Left cardiac atrium (tissue), 4 donors: ENCODE measurements at places on chromosomes 6 and 20. TPM values are rescaled to one million over a fixed set of nuclear protein-coding genes. Genes with fewer than 3 reads are reported as not detected.

DNA sequence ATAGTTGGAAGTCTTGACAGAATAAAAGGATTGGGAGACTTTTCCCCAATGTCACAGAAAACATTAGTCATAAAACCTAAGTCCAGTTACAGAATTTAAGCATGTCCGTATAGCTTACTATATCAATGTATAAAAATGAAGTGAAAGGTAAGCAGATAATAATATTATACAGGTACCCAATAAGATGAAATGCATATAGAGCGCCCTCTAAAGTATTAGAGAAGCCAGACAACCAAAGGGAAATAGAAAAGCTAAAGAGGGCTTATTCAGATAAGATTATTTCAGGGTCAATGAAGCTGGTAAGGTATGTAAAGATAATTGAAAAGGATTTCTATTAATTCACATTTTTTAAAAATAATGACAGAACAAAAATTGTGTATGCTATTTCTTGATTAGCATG, 947.7 kb upstream of the MAP3K7 start:
- no peak for DNase-seq

Gene RSPH3
- total RNA-seq = 9.1 TPM

DNA sequence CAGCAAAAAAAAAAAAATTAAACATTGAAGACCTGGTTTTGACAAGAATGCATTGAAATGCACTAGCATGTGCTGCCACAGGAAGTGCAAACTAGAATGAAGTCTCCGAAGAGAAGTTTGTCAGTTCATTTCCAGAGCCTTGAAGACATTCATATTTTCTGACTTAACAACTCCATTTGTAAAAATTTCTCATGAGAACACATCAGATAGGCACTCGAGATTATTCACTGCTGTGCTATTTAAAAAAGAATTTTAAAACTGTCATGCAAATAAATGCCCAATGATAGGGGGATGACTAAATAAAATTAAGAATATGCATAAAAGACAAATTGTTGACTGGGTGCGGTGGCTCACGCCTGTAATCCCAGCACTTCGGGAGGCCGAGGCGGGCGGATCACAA, 394.6 kb upstream of the JARID2 start:
- DNase-seq = no peak

DNA sequence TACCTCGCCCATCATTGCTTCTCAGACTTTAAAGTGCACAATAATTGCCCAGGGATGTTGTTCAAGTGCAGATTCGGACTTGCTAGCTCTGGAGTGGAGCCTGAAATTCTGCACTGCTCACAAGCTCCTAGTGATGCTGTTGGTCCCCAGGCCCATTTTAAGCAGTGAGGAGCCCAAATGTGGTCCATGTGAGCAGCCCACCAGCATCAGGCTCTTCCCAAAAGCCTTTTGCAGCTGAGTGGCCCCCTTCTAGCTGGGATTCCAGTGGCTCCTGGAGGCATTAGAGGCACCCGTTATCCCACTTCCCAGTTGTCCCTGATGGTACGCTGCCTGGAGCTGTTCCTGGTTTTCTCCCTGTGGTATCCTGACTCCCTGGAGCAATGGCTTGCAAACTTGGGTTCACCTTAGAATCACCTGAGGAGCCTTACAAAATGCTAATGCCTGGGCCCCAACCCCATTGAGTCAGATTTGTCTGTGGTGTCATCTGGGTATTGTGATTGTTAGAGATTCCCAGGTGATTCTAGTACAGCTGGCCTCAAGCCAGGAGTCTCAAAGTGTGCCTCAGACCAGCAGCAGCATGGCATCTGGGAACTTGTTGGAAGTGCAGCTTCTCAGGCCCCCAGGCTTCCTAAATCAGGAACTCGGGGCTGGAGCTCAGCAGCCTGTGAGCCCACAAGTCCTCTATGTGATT, 186.9 kb upstream of the SLC24A3 start:
- DNase-seq = no peak
